ENCODE measurements at places on chromosomes 6 and 20. TPM values are rescaled to one million over a fixed set of nuclear protein-coding genes. Genes with fewer than 3 reads are reported as not detected.

- H3K27me3 ChIP-seq = no peaks in the 10 kb centered on the region
- peak overlapping the region; percentile 3 for H3K27ac ChIP-seq
- peaks cover 35% of the 10 kb centered on the region for H3K4me1 ChIP-seq
- no peak for DNase-seq
Measured at GRCh38 chr20:1943275-1944002, 48.2 kb downstream of the SIRPA start.

The OR2J1 gene
- not detected for total RNA-seq

DNA sequence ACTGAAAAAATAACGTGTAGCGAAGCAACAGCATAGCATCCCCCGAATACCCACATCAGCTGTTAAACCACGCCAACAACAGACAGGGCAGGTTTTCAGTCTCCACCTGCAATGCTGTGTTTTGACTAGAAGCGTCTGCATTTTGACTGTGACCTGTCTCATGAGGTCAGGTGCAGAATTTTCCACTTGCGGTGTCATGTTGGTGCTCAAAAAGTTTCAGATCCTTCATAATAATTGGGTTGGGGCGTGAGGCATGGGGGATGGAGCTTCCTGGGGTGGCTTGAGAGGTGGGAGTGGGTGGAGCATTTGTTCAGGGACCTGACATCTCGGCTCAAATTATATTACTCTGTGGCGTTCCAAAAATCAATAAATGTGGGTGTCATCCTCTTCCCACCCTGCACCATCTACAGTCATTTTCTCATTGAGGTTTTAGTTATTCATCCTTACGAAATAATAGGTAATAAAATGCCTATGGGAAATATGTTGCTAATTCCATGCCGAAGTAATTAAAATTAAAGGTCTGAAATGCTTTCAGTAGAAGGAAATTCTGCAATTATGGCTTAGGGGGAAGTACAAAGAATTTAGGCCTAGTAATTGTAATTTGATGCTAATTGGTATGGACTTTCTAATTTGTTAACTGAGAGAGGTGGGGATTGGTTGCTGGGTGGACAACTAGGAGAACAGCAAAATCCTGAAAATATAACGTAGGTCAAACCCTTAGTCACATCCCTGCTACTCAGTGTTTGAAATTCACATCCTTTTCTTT lies 81.0 kb downstream of the TIAM2 start:
- no peaks in the 10 kb centered on the region for H3K36me3 ChIP-seq
- peak; percentile 47 for DNase-seq

DNA sequence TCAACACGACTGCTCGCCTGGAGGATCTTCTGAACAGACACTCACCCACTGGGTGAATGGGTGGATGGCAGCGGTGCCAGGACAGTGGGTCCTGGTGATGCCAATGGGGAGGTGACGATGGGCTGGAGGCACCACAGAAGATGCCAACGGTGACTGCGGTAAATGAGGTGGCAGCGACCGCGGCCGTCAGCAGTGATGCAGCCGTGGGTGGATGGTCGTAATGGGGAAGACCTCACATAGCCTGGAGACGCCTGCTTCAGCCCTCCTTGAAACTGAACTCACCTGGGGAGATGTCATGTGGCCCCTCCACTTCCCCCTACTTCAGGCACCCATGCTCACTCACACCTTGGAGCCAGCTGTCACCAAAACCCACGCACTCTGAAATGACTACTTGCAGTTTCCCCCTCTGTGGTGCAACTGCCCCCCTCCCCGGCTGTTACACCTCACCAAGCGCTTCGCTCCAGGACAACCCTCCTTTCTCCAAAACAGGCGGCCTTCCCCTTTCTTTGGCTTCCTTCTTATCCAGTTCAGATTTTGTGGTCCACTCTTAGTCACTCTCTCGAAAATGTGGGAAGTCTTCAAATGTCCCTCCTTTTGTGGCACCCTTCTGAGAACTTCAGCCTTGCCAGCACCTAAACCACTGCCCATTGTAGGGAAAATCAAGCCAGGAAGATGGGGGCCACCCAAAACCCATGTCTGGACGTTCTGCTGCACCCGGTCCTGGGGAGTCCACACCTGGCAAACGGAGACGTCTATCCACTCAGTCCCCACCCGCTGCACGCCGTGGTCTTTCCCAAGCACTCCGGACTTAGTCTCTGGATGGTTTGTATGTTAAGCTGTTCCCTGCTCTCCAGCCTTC lies 10.4 kb upstream of the ABHD16B start:
- no peak overlapping the region for H3K27ac ChIP-seq
- no peak for DNase-seq

Data from esophagus muscularis mucosa (tissue), 4 donors.